ENCODE measurements at places on chromosomes 1 and 21.

GRCh38 chr1:186680245-186681061 lies at the start of gene PTGS2:
PTGS2 (minus strand) TSS chr1:186680423; CDS start chr1:186680290, 133 bp downstream.
- DNase-seq: peak; percentile 82

- no peak for DNase-seq
These were observed 241.8 kb upstream of the USP24 start for GRCh38 chr1:55456971-55457370.

DNA sequence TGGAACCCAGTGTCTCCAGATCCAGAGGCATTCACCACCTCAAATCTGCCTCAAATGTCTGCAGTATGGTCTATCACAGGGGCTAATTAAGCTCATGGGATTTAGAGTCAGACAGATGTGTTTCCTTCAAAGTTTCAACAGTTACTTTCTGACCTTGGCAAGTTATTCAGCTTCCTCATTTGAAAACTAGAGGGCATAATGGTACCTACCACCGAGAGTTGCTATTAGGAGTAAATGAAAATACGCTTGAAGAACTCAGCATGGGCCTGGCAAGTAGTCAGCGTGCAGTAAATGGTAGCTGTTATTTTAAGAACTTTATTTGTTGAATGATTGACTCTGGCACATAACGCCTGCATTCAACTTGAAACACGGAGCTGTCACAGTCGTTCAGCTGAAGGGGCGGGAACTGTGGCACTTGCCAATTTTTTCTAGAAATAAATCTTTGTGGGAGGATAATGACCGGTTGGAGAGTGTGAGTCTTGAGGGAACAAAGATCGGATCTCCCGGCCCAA lies 1.2 kb upstream of the CAP1 start:
- DNase-seq: peak; percentile 78

- DNase-seq: no peak
These were observed 168.0 kb upstream of the DAB1 start for GRCh38 chr1:57591842-57592241.

- no peak for DNase-seq
These were observed 50.2 kb downstream of the LRRC8D start for GRCh38 chr1:89870998-89871397.

- no peak for DNase-seq
These were observed 94.4 kb downstream of the MIS18A start for GRCh38 chr21:32184485-32184884.

DNA sequence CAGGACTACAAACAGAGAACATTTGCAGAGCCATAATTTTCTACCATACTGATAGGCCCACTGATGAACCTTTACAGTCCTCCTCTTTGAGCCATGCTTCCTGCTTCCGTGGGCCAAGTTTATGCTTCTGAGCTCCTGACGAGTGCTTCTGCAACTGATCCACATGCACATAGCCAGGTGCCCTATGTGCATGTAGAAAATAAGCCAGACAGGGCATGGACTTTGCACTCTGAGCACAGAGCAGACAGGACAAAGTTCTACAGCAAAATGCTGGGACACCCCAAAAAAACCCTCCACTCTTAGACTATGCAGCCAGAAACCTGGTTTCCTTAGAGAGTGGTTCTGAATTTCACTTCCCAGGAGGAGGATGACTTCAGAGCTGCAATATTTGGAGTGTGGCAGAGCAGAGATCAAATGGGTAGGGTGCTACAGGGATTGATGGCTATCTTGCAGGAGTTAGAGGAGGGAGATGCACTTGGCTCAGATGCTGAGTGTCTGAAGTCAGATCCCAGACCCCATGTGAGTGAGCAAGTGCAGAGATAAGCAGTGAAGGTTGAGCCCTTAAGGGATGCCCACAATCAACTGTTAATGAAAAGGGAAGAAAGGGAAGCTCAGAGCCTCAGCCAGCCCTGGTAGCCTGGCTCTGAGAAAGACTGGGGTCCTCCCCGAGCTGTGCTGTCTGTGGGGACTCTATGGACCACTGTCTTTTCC lies 230.9 kb downstream of the DUSP10 start:
- no peak for DNase-seq

- no peak for DNase-seq
These were observed 7.6 kb upstream of the RASAL2 start for GRCh38 chr1:178086294-178086693.

DNA sequence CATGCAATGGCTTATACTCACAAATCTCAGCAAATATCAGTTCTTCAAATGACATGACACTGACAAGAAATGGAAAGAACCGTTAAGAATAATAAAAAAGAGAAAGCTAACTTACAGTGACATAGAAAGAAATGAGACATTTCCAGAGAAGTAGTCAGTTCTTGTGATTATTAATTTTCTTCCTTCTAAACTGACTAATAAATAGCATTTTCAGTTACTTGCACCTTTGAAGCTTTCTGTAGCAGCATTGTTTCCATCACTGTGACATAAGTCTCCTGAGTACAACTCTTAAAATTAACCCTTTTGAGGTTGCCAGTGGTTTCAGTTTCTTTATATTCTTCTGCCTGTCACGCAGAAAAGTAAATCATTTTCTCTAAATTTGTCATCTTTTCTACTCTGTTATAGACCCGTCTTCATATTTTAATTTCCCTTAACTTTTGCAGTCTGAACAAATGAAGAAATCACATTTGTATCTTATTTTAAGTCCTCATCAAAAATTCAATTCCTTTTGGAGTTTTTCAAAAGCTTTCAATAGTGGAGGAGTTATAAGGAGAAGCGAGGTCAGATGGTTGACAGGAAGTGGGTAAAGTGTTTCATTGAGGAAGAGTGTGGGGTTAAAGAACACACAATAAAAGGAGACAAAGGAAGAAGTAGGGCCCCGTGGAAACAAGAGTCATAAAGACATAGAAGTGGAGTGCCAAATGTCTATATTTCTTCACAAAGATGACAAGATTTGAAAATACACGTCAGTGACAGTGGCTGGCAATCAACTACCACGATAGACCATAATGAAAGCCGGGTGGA lies 57.9 kb upstream of the S1PR1 start:
- no peak for DNase-seq

DNA sequence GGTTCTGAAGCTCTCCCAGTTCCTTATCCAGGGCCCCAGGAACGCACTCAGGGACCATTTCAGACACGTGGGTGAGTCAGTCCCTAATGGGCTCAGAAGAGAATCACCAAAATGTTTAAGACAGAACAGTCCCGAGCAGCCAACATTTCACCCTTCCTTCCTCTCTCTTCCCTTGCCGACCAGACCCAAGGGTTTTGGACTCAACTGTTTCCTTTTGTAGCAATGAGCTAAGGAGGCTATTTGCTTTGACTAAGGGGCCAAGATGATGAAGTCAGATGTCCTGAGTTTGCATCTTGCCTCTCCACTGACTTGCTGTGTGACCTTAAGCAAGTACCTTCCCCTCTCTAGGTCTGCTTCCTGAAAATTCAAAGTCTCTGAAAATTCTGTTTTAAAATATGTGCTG lies 472.3 kb upstream of the VAMP3 start:
- DNase-seq: no peak

- DNase-seq: no peak
These were observed 9.0 kb downstream of the HCRTR1 start for GRCh38 chr1:31626223-31627207.

- DNase-seq: no peak
These were observed 9.4 kb downstream of the FAM229A start for GRCh38 chr1:32352831-32353383.

GRCh38 chr1:3858231-3858981 lies 1.1 kb downstream of the DFFB start:
- DNase-seq: no peak

GRCh38 chr1:32247983-32248889 lies 1.2 kb downstream of the FAM167B start:
- DNase-seq: peak; percentile 55

DNA sequence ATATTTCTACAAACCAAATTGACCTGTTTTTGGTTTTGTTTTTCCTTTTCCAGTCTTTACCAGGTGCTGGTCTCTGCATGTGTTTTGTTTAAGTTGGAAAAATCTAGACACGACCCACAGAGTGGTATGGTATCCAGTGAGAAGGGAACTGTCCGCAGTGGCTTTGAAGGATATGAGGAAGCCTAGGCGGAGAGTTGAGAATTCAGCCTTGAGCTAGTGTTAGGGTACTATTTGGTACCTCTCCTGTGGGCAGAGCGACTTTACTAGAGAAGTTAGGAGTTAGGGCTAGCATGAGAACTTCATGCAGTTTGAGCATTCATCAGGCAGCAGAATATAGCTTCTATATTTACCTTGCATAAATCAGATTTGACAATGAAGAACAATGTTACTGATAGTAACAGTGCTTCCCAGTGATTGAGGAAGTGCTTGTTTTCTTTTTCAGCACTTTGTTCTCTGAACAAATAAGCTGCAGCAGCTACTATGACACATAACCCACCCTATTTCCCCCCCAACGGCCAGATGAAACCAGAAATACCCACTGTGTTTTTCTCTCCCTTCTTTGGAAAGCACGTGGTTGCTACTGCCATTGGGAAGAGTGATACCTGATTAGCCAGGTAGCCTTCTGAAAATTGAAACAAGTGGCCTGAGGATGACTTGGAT lies 19.0 kb downstream of the MRPS6 start:
- DNase-seq: no peak

Data from AML-193 (cell line).